ENCODE measurements at places on chromosomes 7 and 10.

DNA sequence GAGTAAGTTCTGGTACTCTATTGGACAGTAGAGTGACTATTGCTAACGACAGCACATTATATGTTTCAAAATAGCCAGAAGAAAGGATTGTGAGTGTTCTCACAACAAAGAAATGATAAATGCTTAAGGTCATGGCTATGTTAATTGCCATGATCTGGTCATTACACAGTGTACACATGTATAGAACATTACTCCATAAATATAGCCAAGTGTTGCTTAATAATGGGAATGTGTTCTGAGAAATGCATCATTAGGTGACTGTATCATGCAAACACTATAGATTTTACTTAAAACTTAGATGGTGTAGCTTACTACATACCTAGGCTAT, 19.6 kb downstream of the EPC1 start:
- DNase-seq, result no peak

DNA sequence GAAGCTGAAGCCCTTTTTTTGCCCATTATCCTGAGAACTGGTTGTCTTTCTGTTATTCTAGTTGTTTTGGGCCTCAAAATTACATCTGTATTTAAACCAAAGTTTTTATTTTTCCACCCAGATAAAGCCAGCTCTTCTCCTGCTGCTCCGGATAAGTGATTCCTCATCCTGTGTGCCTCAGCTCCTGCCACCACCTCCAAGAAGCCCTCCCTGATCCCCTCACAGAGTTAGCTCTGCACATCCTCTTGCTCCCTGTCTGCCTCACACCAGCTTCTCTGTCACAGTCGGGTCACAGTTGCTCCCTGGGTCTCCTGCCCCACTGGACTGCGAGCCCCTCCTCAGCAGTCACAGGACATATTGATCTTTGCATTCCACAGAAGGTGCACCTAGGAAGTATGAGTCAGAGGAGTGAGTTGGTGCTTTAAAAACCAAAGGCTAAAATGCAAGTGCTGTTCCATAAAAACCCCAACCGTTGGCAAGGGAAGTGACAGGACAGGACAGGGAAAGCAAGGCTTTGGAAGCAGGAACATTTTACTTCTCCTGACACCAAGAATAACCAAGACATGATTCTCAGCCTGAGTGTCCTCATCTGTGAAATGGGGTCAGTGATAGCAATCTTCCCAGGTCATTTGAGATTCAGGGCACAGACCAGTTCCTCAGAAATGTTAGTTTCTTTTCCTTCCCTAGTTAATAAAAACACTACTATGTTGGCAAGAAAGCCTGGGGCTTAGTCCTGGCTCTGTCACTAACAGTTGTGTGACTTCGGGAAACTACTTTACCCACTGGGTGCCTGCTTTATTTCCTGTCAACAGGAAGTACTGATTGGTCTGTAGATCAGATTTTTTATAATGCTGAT, 36.5 kb upstream of the EEPD1 start:
- DNase-seq, result no peak

DNA sequence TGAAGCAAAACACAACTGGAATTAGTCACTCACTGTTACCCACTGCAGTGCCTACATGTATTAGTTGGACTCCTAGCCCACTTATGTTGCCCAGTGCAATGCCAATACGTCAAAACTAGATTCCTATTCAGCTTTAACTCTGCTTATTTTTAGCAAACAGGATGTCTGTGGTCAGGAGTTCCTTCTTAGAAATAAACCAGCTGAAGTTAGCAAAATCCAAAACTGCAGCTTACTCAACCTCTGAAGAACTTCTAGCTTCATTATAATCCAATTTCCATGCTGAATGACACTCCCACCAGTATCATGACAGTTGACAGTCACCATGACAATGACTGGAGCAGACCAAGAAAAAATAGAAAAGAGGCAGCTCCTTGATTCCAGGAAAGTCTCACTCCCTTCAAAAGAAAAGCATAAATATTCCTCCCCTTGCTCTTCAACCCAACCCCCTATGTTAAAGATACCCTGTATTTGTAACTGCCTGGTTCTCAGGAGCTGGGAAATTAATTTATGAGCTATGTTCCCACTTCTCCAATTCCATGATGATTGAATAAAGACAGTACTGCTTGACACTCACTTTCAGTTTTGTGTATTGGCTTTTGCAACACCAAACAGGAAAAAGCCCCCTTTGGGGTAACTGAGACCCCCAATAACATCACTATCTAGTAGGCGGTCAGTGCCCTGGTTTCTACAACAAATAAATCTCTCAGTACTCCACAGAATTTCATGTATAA, 327.4 kb downstream of the SORCS1 start:
- DNase-seq, result no peak

DNA sequence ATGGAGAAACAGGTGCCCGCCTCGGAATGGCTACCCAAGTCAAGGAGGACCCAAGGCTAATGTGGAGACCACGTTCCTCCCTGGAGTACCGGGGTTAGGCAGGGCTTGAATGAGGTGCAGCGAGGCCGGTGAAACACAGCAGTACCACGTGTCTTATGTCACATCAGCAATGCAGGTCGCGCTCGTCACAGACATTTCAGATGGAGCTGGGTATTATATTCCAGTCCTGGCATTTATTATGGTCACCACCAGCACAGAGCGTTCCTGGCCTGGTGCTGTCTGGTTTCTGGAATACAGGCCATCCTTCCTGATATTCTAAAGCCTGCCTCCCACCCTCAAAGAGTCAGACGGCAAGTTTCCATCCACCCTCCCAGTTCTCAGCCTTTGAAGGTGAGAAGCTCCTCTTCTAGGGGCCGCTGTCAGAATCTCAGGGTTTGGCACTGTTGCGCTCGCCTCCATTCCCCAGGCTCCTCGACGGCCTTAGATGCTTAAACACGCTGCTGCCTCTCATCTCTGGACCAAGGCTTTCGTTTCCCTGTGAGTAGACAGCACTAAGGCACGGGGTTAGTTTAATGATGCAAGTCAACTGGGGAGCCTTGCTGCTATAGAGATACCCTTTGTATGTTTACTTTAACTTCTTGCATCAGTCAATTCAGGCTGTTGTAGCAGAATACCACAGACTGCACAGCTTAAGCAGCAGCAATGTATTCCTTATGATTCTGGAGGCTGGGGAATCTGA, 377.6 kb downstream of the DPP6 start:
- no peak for DNase-seq

Data from DMS79 treated with DMSO at 0.1 percent for 48 hours (cell line).